ENCODE measurements at places on chromosomes 11 and 22.

GRCh38 chr11:92595052-92595451 lies 370.4 kb downstream of the FAT3 start:
- DNase-seq: no peak

DNA sequence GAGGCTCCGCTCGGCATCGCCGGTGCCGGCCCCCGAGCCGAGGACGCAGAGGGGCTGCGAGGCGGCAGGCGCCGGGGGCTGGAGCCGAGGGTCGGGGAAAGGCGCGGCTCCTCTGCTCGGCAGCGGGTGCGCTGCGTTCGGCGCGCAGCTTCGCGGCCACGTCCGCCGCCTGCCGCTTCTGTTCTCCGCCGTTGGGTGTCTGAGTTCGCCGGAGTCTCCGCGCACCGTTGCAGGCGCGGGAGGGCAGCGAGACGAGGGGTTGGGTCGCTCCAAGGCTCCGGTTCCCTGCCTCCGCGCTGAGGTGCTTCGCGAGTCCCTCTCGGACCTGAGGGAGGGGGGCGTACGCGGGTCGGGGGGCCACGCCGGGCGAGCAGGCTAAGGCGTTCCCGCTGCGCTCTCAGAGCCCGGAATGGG lies 347 bp downstream of the MN1 start:
- no peak for DNase-seq

DNA sequence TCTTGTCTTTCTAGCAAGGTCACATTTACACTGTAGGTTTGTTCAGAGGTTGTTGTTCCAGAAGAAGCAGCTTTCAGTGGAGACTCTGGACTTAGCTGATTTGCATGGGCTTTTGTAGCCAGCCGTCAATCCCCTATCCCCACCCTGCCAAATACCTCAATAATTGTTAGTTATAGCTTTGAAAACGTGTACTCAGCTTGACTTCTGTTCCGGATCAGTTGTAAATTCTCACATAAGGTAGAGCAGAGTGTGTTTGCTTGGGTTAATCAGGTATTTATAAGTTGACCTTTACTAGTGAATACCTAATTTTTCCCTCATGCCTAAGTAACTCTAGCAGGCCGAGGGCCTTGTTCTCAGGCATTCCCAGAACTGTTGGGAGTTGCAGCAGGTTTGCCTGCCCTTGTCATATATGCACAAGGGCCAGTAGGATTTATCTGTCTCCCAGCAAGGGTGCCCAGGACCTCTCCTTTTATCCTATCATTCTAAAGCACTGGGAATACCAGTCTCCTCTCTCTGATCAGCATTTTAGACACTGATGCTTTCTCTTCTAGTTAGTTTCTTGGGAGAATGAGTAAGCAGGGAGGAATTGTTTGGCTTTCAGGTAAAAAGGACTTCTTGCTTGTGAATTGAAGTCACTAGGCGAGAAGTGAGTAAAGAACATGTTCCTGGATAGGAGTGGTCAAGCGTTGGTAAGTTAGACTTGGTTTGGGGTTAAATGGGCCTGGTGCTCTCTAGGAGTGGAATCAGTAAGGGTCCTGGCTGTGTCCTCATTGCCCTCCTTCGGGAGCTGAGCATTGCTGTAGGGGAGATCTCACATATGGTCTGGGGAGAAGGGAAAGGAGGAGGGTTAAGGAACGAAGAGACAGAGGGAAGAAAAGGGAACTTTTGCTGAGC lies 22.1 kb downstream of the STIM1 start:
- no peak for DNase-seq

DNA sequence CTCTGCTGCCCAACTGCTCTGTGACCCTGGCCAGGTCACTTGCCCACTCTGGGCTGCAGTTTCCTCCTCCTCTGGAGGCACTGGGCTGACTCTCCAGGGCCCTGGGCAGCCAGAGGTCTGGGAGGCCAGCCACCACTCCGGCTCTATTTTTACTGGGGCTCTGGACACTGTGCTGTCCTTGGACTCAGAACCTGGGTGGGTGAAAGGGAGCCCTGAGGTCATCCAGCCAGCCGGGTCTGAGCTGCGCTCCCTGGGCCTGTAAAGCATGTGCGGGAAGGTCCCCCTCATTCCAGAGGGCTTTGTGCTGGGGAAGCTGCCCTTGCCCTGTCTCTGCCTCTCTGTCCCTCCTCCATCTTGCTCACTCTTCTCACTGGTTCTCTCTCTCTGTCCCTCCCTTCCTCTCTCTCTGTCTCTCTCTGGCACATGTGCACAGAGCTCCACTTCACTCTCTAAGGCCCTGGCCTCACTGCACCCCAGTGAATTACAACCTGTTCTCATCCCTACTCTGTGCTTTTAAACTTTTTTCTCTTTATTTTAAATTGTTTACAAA lies 24.6 kb downstream of the MB start:
- no peak for DNase-seq

DNA sequence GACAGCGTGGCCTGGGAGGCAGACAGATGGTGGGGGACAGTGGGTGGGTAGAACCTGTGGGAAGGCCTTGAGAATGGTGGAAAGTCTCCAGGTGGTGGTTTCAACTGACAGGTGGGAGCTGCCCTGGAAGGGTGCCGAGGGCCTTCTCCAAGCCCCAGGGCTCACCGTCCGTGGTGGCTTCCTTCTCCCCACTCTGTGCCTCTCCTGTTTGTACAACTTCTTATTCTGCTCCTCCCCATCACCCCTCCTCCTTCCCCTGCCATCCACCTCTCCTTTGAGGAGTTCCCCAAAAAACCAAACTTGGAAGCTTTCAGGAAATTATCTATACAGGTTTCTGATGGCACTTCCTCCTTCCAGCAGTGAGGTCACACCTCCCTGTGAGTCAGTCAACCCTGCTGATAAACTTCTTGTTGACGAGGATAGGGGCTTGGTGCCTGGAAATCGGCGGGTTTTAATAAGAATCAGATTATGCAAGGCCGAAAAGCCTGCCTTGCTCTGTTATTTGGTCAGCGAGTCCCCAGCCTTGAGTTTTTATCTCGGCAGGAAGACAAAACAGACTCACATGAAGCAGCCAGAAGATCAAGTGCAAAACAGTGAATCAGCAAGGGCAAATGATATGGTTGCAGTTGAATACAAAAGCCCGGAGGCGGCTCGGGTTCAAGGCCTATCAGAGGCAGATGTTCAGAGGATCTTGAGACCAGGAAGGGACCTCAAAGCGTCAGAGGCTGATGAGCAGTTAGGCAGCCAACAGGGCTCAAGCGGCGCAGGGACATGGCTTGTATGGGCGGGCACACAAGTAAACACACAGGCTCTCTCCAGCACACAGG lies 9.5 kb upstream of the ST3GAL4 start:
- DNase-seq: no peak

DNA sequence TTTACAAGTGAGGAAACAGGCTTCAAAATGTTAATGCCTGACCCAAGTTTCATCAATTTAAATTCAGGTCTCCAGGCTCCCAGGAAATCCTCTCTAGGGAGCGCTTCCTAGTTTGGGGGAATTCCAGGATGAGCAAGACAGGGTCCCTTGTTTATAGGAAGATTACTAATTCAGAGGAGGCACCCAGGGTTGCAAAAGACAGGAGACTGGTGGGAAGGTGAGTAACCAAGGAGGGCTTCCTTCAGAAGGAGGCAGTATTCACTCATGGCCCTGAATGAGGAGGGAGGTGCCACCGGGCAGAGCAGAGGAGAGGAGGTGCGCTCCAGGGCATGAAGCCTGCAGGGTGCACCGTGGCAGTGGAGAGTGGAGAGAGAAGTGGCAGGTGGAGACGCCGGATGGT lies 1.6 kb downstream of the TMEM132A start:
- no peak for DNase-seq

GRCh38 chr11:102516179-102516578 lies 14.4 kb downstream of the MMP7 start:
- DNase-seq: no peak

- DNase-seq: no peak
Measured at GRCh38 chr11:119091966-119092879, 7.5 kb downstream of the HMBS start.

GRCh38 chr22:39528681-39529486 lies 3.7 kb downstream of the RPS19BP1 start:
- peak; percentile 81 for DNase-seq

- DNase-seq: no peak
Measured at GRCh38 chr11:91293119-91293518, 931.5 kb upstream of the FAT3 start.

DNA sequence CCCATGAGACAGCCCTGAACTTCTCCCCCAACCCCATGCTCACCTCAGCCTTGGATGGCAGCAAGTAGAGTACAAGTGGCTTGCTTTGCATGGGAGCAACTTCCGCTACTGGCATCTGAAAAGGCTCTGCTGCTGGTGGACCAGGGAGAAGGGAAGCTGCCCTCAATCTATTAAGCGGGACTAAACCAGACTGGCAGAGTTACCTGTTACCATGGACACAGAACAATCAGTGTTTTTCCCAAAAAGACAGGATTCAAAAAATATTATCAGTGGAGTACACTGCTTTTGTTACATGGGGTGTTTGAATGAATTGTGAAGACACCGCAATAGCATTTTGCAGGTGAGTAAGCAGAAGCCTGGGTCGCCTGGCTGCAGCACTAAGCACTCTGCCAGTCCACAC lies 631.4 kb upstream of the B3GAT1 start:
- no peak for DNase-seq

- DNase-seq: no peak
Measured at GRCh38 chr11:9280655-9281301, 15.6 kb upstream of the DENND5A start.

GRCh38 chr22:32904044-32904443 lies 102.5 kb downstream of the TIMP3 start:
- no peak for DNase-seq

DNA sequence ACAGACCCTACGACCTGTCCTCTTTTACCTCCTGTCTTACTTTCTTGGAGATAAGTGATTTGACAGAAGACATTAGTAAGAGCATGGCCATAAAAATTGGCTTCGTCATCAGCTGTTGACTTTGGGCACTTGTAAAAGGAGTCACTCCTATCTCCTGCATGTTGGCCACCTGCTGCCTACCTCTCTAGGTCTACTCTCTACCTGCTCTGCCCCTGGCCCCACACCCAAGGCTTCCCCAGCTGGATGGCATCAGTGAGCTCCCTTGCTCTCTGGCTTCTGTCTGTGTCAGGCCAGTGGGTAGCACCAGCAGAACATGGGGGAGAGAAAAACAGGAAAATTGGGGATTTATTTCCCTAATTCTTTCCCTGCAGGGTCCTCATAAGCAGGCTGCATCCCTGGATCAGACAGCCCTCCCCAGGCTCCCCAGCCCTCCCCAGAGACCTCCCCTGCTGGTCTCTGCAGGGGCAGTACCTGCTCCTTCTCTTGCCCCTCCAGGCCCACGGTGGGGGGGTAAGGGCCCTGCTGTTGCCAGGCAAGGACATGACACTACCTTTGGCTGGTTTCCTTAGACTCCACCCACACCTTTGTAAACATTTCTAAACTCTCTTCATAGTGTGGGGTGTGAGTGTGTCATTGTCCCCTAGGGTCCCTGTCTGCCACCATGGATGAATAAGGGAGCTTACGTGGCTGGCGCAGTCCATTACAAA lies 157.0 kb upstream of the NECTIN1 start:
- no peak for DNase-seq

DNA sequence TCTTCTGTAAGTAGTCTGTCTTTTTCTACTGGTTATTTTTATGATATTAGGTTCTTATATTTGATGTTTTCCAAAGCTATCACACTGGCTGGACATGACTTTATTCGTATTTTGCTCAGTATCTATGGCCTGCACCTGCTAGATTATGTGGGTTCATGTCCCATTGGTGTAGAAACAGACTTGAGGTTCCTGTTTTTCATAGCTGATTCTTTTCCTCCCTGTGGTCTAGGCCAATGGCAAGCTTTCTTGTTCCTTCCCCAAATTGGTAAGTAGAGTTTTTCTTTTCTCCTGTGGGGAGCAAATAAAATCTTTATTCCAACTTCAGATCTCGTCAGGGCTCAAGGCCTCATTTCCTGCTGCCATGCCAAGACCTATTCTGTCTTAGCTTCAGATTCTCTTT lies 30.2 kb upstream of the SWAP70 start:
- DNase-seq: no peak

DNA sequence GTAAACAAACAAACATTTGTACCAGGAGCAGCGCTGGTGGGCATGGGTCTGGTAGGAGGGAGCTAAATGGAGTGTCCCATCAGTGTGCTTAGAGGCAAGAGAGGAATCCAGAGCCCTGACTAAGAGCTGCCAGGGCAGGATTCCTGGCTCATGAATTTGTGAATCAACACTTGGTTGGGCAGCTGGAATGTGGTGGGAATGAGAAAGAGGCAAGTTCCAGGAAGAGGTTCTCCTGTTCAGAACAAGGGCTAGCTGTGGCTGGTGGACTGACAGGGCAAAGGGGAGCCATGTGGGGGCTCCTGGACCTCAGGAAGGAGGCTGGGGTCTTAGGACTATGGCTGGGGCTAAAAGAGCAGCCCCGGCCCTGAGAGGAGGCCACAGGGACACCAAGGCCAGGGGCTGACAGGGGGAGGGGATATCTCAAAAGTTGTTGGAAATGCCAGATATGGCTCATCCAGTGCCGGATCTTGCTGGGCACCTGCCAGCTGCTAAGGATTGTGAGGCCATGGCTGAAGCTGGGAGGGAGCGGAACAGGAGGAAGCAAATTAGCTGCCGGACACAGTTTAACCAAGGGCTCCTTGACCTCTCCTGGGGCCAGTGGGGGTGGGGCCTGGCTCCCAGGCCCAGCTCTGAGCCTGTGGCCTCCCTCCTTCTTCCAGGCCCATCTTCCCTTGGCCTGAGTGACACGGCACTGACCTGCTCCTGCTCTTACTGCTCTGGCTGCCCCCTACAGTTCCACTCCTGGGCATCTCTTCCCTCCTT lies 14.6 kb upstream of the P2RY6 start:
- no peak for DNase-seq

All from activated CD4-positive, CD25-positive, alpha-beta regulatory T cell treated with anti-CD3 and anti-CD28 coated beads, Interleukin-2, amount 50 U/mL, for 16 hours (primary cell).